ENCODE measurements at places on chromosomes 5 and 9. TPM values are rescaled to one million over a fixed set of nuclear protein-coding genes. Genes with fewer than 3 reads are reported as not detected.

The FBP1 gene
- 0.72 TPM for total RNA-seq

The TMEFF1 gene
- total RNA-seq: 0.10 TPM

The NME5 gene
- 4.3 TPM for total RNA-seq

The SARDH gene
- total RNA-seq: 2.3 TPM

The PHAX gene
- 57.3 TPM for total RNA-seq

The THG1L gene
- total RNA-seq: 16.0 TPM

The ARID3C gene
- total RNA-seq: not detected

The DIPK1B gene
- 7.8 TPM for total RNA-seq

The DHFR gene
- 4.3 TPM for total RNA-seq

The FOXD4L6 gene
- not detected for total RNA-seq

The LTC4S gene
- 8.2 TPM for total RNA-seq

The CCNO gene
- total RNA-seq: not detected

The OTULINL gene
- 1.4 TPM for total RNA-seq

The PIP5KL1 gene
- 0.66 TPM for total RNA-seq
